ENCODE measurements at places on chromosomes 1 and 21. TPM values are rescaled to one million over a fixed set of nuclear protein-coding genes. Genes with fewer than 3 reads are reported as not detected.

Gene CHI3L1
- 400 TPM for total RNA-seq

Gene CPT2
- total RNA-seq = 13.0 TPM

Gene RUSC1
- 13.0 TPM for total RNA-seq

Gene KIAA1614
- 6.5 TPM for total RNA-seq

Gene GPR25
- not detected for total RNA-seq

Gene OLFML3
- 300 TPM for total RNA-seq

Gene ZDHHC18
- total RNA-seq = 10.0 TPM

Gene FCGR3A
- total RNA-seq = not detected
